Gastrocnemius medialis (tissue), 4 donors: ENCODE measurements at places on chromosomes 1 and 21. TPM values are rescaled to one million over a fixed set of nuclear protein-coding genes. Genes with fewer than 3 reads are reported as not detected.

EFCAB14 gene
- 63.3 TPM for total RNA-seq

IKBKE gene
- not detected for total RNA-seq

APCS gene
- not detected for total RNA-seq

DNA sequence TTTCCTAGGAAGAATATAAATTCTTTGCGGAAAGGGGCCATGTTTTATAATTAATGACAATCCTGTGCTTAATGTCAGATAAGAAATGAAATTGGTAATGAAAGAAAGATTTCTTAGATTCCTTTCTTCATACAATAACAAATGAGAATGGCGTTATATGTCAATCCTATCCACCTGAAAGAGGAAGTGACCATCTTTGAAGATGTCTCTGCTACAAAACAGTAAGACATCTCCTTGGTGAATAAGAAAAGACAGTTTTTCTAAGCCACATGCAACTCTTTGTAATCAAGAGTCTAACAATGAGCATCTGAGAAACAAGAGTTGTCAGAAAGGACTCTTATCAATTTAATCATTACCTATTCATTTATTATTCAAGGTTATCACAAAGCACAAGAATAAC lies 286.0 kb downstream of the VAV3 start:
- H3K4me3 ChIP-seq: no peak overlapping the region
- no peaks in the 10 kb centered on the region for H3K27me3 ChIP-seq
- H3K36me3 ChIP-seq: no peaks in the 10 kb centered on the region
- DNase-seq: no peak

DNA sequence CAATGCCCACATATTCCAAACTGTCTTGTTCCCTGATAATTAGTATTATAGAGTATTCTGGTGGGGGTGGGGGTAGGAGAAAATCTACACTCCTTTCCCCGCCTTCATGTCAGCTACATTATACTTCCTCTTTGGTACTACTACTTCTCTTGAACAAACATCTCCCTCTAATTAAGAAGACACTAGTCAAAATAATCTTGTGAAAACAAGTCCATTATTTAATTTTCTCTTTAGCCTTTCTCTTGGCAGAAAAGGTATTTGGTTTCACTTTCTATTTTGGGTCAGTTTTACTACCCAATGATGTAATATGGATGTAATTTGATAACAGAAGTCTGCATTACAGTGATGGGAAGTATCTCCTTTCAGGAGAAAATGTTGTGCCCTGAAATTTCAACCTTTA lies 22.5 kb downstream of the NTMT2 start:
- no peak overlapping the region for H3K27ac ChIP-seq
- no peaks in the 10 kb centered on the region for H3K36me3 ChIP-seq
- peaks cover 7% of the 10 kb centered on the region for H3K4me1 ChIP-seq
- H3K27me3 ChIP-seq: no peaks in the 10 kb centered on the region
- DNase-seq: no peak

GRCh38 chr1:203153989-203154821 lies 21.4 kb downstream of the MYBPH start:
- H3K27me3 ChIP-seq: no peaks in the 10 kb centered on the region
- H3K4me1 ChIP-seq: no peaks in the 10 kb centered on the region
- H3K36me3 ChIP-seq: no peaks in the 10 kb centered on the region
- H3K27ac ChIP-seq: no peak overlapping the region

GRCh38 chr1:117803318-117803717 lies 126.1 kb downstream of the GDAP2 start:
- H3K36me3 ChIP-seq: no peaks in the 10 kb centered on the region
- H3K27ac ChIP-seq: no peak overlapping the region
- no peak for DNase-seq
- H3K4me3 ChIP-seq: no peak overlapping the region
- H3K27me3 ChIP-seq: no peaks in the 10 kb centered on the region

DNA sequence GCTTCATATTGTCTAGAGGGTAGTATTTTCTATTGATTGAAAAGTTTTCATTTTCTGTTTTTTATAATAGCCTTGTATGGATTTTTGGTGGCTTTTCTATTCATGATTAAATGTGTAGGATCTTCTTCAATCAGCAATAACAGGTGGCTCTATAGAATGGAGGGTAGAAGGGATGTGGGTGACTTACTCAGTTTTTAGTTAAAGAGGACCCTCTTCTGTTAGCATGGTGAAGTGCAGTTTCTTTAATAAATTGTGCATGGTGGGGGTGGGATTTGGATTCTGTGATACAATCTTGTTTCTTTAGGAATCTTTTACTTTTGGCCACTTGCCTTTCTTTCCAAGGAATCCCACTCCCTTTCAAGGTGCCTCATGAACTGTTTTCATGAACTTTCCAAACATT lies 64.7 kb downstream of the SLC35A3 start:
- peaks cover 13% of the 10 kb centered on the region for H3K4me1 ChIP-seq
- no peak overlapping the region for H3K27ac ChIP-seq
- H3K27me3 ChIP-seq: no peaks in the 10 kb centered on the region
- no peak for DNase-seq
- no peak overlapping the region for H3K4me3 ChIP-seq

DNA sequence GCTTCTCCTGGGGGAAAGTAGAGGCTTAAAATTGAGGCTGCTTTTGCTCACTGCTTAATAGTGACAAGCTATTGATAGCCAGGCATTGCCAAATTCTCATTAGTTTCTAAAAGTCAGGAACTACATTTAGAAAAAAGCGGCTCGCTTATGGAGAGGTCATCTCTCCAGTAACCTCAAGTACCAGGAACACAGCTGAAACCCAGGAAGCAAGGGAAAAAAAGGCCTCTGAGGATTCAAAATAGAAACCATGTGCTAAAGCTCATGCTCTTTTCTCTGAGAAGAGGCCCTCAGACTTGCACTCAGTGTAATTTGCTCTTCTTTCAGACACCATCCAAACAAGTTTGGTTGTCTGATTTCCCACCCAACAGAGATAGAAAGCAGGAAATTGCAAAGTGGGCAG lies 261.4 kb upstream of the USP25 start:
- no peaks in the 10 kb centered on the region for H3K36me3 ChIP-seq
- no peaks in the 10 kb centered on the region for H3K27me3 ChIP-seq

DNA sequence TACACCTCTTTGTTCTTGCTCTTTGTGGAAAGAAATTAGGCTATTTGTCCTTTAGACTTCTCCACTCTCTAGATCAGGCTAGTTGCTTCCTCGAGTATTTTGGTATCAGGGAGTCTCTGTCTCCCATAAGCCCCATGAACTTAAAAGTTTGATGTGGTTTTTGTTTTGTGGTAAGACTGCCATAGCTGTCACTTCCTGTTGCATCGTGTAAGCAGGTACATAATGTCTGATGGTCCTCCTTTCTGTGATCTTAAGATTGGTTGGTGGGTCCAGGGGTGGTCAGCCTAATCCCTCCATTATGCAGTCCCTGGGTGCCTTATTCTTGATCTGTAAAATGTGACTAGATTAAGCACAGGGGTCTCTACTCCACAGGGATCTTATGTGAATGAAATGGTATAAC lies 23.1 kb downstream of the CD53 start:
- H3K27me3 ChIP-seq: no peaks in the 10 kb centered on the region
- H3K4me3 ChIP-seq: no peak overlapping the region
- H3K36me3 ChIP-seq: no peaks in the 10 kb centered on the region
- DNase-seq: no peak
- H3K27ac ChIP-seq: no peak overlapping the region
- no peaks in the 10 kb centered on the region for H3K4me1 ChIP-seq

DNA sequence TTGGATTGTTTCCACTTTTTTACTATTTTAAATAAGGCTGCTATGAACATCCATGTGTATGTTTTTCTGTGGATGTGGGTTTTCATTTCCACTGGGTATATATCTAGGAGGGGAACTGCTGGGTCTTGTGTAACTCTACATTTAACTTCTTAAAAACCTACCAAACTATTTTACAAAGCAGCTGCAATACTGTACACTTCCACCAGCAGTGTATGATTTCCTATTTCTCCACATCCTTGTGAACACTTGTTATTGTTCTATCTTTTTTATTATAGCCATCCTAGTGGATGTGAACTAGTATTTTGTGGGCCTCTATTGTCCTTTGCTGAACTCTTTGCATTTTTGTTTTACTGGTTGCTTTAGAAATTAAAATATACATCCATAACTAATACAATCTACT lies 33.4 kb downstream of the DIPK1A start:
- no peak for DNase-seq
- no peaks in the 10 kb centered on the region for H3K4me1 ChIP-seq
- no peak overlapping the region for H3K27ac ChIP-seq

- no peak for DNase-seq
- H3K27ac ChIP-seq: no peak overlapping the region
- no peaks in the 10 kb centered on the region for H3K36me3 ChIP-seq
- H3K27me3 ChIP-seq: no peaks in the 10 kb centered on the region
- H3K4me3 ChIP-seq: no peak overlapping the region
Measured at GRCh38 chr1:113320972-113321680, 69.2 kb upstream of the MAGI3 start.

GRCh38 chr1:89262643-89263042 lies 10.0 kb downstream of the GBP5 start:
- no peaks in the 10 kb centered on the region for H3K27me3 ChIP-seq
- no peak overlapping the region for H3K27ac ChIP-seq
- H3K4me1 ChIP-seq: peaks cover 16% of the 10 kb centered on the region
- no peaks in the 10 kb centered on the region for H3K36me3 ChIP-seq

DNA sequence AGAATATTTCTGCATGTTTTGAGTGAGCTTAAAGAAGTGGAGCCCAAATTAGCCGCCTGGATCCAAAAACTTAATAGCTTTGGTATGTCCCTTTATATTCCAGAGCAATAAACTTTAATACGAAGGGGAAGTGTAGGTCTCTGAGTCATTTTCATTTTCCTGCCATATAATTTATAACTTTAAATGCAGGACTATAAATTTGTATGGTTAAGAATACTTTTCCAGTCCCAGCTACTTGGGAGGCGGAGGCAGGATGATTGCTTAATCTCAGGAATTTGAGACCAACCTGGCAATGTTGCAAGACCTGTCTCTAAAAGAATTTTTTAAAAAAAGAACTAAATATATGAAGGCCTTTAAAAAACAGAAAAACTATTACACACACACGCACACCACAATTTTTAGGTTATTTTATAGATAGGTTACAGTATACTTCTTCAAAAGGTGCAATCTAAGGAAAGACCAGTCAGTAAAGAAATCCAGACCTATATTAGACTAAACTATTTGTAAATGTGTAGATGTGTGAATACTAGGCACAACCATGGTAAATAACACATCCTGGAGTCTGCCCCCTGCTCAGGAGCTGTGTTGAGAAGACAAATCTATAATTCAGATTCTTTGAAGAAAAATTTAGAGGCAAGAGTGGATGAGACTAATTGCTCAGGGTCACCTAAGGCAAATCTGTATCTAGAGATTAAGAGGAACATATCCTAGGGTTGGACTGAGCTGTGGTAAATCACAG lies 80.3 kb downstream of the TTC3 start:
- H3K27me3 ChIP-seq: no peaks in the 10 kb centered on the region
- H3K4me1 ChIP-seq: peaks cover 18% of the 10 kb centered on the region
- H3K4me3 ChIP-seq: no peak overlapping the region
- DNase-seq: no peak
- peak overlapping the region; percentile 66 for H3K27ac ChIP-seq

GRCh38 chr1:188782220-188782841 lies 1695.3 kb downstream of the BRINP3 start:
- no peak overlapping the region for H3K4me3 ChIP-seq
- no peaks in the 10 kb centered on the region for H3K4me1 ChIP-seq

DNA sequence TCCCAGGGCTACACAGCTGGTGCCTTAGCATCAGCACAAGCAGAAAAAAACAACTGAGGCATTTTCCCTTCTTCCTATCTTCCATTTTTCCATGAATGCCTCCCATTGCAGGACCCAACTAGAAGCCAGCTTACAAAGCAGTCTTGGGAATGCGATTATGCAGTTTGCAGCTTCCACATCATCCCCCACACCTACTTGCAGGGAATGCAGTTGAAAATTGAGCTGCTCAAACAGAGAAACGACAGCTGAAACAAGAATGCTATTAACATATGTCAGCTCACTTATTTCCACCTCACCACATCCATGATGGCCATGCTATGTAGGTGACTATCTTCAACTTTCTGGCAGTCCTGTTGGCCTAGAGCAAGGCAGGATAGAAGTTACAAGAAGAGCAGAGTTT lies 150.6 kb upstream of the KCTD3 start:
- no peaks in the 10 kb centered on the region for H3K4me1 ChIP-seq
- no peaks in the 10 kb centered on the region for H3K36me3 ChIP-seq
- H3K27me3 ChIP-seq: no peaks in the 10 kb centered on the region
- H3K4me3 ChIP-seq: no peak overlapping the region
- DNase-seq: no peak

GRCh38 chr1:50697440-50698421 lies 262.3 kb downstream of the FAF1 start:
- no peak for DNase-seq
- H3K4me1 ChIP-seq: peaks cover 18% of the 10 kb centered on the region
- no peaks in the 10 kb centered on the region for H3K27me3 ChIP-seq
- H3K4me3 ChIP-seq: no peak overlapping the region
